ENCODE measurements at places on chromosomes 6 and 20. TPM values are rescaled to one million over a fixed set of nuclear protein-coding genes. Genes with fewer than 3 reads are reported as not detected.

LY6G6C gene
- 0.42 TPM for total RNA-seq

ANKRD66 gene
- not detected for total RNA-seq

SAMD5 gene
- 0.58 TPM for total RNA-seq

TCFL5 gene
- total RNA-seq: 5.6 TPM

C6orf52 gene
- total RNA-seq: 2.6 TPM

AVP gene
- not detected for total RNA-seq

TMEM244 gene
- total RNA-seq: not detected

FOXA2 gene
- total RNA-seq: 13.0 TPM

TGM3 gene
- not detected for total RNA-seq

ATF6B gene
- 37.0 TPM for total RNA-seq

SLC35D3 gene
- total RNA-seq: not detected

PSORS1C1 gene
- 3.7 TPM for total RNA-seq

ITPA gene
- total RNA-seq: 124 TPM

CRISP3 gene
- not detected for total RNA-seq

CLPSL1 gene
- not detected for total RNA-seq

SLA2 gene
- not detected for total RNA-seq

FAM8A1 gene
- 4.9 TPM for total RNA-seq

TNNC2 gene
- not detected for total RNA-seq

FAM184A gene
- not detected for total RNA-seq

ZNF76 gene
- total RNA-seq: 11.0 TPM

ARFGEF3 gene
- total RNA-seq: 0.57 TPM

ARMC12 gene
- total RNA-seq: 0.44 TPM

TMC2 gene
- not detected for total RNA-seq

MUC22 gene
- total RNA-seq: not detected

BPIFA1 gene
- not detected for total RNA-seq

CEP43 gene
- 10.0 TPM for total RNA-seq

MMP24 gene
- 26.3 TPM for total RNA-seq

TAAR1 gene
- not detected for total RNA-seq

TCP11 gene
- not detected for total RNA-seq

L3MBTL3 gene
- 3.9 TPM for total RNA-seq

HCRTR2 gene
- not detected for total RNA-seq

SRSF6 gene
- total RNA-seq: 127 TPM

NKX2-2 gene
- not detected for total RNA-seq

UBE2J1 gene
- total RNA-seq: 15.1 TPM

BMP2 gene
- total RNA-seq: 0.64 TPM

TRAPPC3L gene
- total RNA-seq: not detected

CTAGE9 gene
- total RNA-seq: not detected

PHACTR3 gene
- total RNA-seq: not detected

WFDC6 gene
- total RNA-seq: not detected

ERVFRD-1 gene
- total RNA-seq: not detected

C6orf163 gene
- 0.44 TPM for total RNA-seq

Measured in A549 treated with ZK216348 at 1 μM for 4 hours (cell line).